ENCODE measurements at places on chromosomes 11 and 22.

- DNase-seq, result no peak
Observed at GRCh38 chr11:44028816-44029506, 18.8 kb upstream of the ACCSL start.

- no peak for DNase-seq
Observed at GRCh38 chr11:33721984-33722383, 14.2 kb downstream of the CD59 start.

- DNase-seq, result no peak
Observed at GRCh38 chr22:31683181-31684105, 21.4 kb upstream of the PISD start.

GRCh38 chr22:50293441-50294318, 13.8 kb downstream of the PLXNB2 start:
- no peak for DNase-seq

- DNase-seq, result no peak
Observed at GRCh38 chr11:96328395-96329010, 14.5 kb downstream of the MAML2 start.

GRCh38 chr11:118198370-118198769, 21.9 kb upstream of the SCN2B start:
- DNase-seq, result peak; percentile 55

GRCh38 chr11:77198440-77198849, 70.4 kb downstream of the MYO7A start:
- DNase-seq, result no peak

GRCh38 chr11:130087294-130087926, 17.7 kb downstream of the APLP2 start:
- DNase-seq, result no peak

- no peak for DNase-seq
Observed at GRCh38 chr11:86978247-86978646, 23.1 kb upstream of the FZD4 start.

DNA sequence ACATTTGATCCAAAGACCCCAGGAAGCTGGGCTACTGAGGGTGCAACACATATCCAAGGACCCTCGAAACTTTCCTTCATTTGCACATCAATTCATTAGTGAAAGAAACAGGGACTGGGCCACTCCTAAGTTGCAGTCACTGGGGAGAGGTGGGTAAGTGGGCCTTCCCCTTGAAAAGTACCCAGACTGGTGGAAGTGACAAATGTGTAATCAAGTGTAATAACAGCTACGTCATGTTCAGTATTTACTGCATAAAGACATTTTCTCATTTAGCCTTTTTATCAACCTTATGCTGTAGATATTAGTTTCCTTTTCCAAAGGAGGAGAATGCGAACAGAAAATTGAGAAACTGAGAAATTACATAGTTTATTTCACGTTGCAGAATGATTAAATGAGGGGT, 101.9 kb upstream of the OLFML1 start:
- DNase-seq, result no peak

DNA sequence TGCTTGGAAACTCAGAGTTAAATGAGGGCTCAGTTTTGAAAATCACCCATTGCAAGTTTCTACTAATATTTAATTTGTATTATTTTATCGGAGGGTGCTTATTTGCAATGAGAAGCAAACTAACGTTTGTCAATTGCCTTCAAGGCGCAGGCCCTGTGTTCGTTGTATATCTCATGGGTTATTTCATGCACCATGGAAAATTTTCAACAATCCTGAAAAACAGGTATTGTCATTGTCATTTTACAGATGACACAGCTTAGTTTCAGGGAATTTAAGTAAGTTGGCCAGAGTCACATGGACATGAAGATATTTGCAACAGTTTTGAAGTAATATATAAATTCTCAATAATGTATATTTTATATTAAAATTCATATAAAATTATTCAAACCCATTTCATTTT, 157.7 kb upstream of the MTMR2 start:
- DNase-seq, result no peak

DNA sequence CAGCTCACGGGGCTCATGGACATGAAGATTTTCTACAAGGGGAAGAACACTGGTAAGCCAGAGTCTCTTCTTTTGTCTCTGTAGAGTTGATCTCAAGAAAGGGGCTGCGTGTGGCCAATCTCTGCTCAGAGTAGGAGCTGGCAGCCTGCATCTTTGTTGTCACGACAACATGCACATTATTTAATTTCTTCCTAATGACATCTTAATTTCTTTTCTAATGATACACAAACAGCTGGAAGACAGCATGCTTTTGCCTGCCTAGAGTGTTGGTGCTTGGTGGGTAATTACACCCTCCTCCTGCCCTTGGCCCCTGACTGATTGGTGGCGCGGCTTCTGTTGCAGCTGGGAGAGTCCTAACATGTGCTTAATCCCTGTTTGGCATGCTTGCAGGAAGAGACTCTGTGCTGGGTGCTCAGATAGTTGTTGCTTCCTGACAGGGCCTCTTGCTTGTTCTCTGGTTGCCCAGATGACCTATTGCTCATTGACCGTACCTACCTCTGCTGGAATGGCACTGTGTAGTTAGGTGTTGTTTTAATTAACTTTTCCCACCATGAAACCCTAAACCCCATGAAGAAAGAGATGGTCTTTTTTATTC, 106.9 kb upstream of the SORL1-AS1 start:
- no peak for DNase-seq

GRCh38 chr11:66494935-66495334, 14.7 kb downstream of the DPP3 start:
- DNase-seq, result no peak

DNA sequence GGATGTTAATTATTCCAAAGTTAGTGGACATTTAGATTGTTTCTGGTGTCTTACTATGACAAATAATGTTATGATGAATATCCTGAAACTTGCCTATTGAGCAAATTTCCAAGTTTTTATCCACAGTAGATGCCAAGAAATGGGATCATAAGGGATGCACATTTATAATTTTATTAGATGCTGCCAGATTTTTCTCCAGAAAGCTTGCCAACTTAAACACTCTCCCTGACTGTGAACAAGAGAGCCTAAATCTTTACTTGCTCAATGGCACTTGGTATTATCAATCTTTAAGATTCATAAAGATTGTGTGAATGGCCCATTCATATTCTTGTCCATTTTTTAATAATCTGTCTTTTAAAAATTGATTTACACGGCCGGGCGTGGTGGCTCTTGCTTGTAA, 82.4 kb downstream of the SPON1 start:
- no peak for DNase-seq

- no peak for DNase-seq
Observed at GRCh38 chr11:125402435-125402834, 93.6 kb downstream of the FEZ1 start.

GRCh38 chr22:49351761-49352227, 475.9 kb downstream of the BRD1 start:
- no peak for DNase-seq

GRCh38 chr22:35069541-35069940, 3.6 kb downstream of the ISX start:
- DNase-seq, result no peak

- DNase-seq, result no peak
Observed at GRCh38 chr11:122139595-122139866, 23.5 kb upstream of the BLID start.

GRCh38 chr11:6474413-6474792, 662 bp upstream of the TRIM3 start:
- DNase-seq, result no peak

Measured in stimulated activated CD4-positive, alpha-beta T cell treated with anti-CD3 and anti-CD28 coated beads, Interleukin-1b, Interleukin-23, amount 100 ng/mL, for 1 hour (primary cell).